MCF 10A (cell line): ENCODE measurements at places on chromosomes 2 and 18.

DNA sequence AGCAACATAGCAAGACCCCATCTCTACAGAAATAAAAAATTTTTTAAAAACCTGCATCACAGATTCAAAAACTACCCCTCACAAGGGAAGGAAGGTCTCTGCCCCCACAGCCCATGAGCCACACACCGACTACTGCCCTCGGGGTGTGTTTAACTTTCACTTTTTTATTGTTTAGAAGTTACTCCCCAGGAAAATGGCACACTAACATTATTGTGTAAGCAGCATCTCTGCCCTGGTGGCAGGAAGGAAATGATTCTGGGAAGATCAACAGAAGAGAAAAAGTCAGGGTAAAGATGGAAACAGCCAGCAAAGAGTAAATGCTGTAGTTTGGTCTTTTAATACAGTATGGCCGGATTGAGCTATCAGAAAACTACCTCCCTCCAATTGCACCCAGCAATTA is 21.9 kb downstream of the TRABD2A start:
- H3K36me3 ChIP-seq = no peaks in the 10 kb centered on the region
- H3K27ac ChIP-seq = no peak overlapping the region
- no peak for DNase-seq
- H3K4me1 ChIP-seq = peaks cover 5% of the 10 kb centered on the region

- no peaks in the 10 kb centered on the region for H3K36me3 ChIP-seq
- no peak overlapping the region for H3K27ac ChIP-seq
- no peak overlapping the region for H3K4me3 ChIP-seq
These were observed 728.8 kb downstream of the CNTNAP5 start for GRCh38 chr2:124753842-124754241.

- no peaks in the 10 kb centered on the region for H3K36me3 ChIP-seq
- H3K27ac ChIP-seq = no peak overlapping the region
- H3K27me3 ChIP-seq = peaks cover 2% of the 10 kb centered on the region
- H3K4me3 ChIP-seq = no peak overlapping the region
These were observed 101.8 kb downstream of the LOXHD1 start for GRCh38 chr18:46555213-46555612.

- H3K27me3 ChIP-seq = no peaks in the 10 kb centered on the region
- H3K36me3 ChIP-seq = no peaks in the 10 kb centered on the region
- DNase-seq = peak; percentile 76
- no peak overlapping the region for H3K27ac ChIP-seq
- peaks cover 27% of the 10 kb centered on the region for H3K4me1 ChIP-seq
These were observed 338.0 kb downstream of the NYAP2 start for GRCh38 chr2:225737556-225737955.
